ENCODE measurements at places on chromosomes 5 and 9. TPM values are rescaled to one million over a fixed set of nuclear protein-coding genes. Genes with fewer than 3 reads are reported as not detected.

GRCh38 chr9:92171822-92172221, 56.6 kb upstream of the SPTLC1 start:
- no peaks in the 10 kb centered on the region for H3K36me3 ChIP-seq
- no peak for DNase-seq
- H3K4me1 ChIP-seq, result no peaks in the 10 kb centered on the region
- no peaks in the 10 kb centered on the region for H3K27me3 ChIP-seq

DNA sequence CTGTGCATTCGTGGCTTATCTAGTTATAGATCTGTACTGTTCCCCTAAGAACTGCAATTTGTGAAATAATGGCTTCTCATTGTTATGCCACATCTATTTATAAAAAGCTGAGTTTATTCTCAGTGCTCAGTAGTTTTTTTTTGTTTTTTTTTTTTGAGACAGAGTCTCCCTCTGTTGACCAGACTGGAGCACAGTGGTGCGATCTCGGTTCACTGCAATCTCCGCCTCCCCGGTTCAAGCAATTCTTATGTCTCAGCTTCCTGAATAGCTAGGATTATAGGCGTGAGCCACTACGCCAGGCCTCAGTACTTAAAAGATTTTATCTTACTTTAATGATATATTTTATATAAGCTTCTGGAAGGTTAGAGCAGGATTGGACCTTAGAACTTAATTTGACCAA, 19.0 kb downstream of the SEC61B start:
- peaks cover 2% of the 10 kb centered on the region for H3K36me3 ChIP-seq
- no peak overlapping the region for H3K27ac ChIP-seq
- no peak for DNase-seq

- no peak overlapping the region for H3K4me3 ChIP-seq
- H3K36me3 ChIP-seq, result no peaks in the 10 kb centered on the region
- no peak for DNase-seq
Observed at GRCh38 chr9:102892025-102892424, 103.1 kb upstream of the CYLC2 start.

- no peak overlapping the region for H3K27ac ChIP-seq
- no peak for DNase-seq
- H3K4me1 ChIP-seq, result no peaks in the 10 kb centered on the region
- H3K36me3 ChIP-seq, result no peaks in the 10 kb centered on the region
Observed at GRCh38 chr5:73485715-73486114, 12.5 kb upstream of the BTF3 start.

DNA sequence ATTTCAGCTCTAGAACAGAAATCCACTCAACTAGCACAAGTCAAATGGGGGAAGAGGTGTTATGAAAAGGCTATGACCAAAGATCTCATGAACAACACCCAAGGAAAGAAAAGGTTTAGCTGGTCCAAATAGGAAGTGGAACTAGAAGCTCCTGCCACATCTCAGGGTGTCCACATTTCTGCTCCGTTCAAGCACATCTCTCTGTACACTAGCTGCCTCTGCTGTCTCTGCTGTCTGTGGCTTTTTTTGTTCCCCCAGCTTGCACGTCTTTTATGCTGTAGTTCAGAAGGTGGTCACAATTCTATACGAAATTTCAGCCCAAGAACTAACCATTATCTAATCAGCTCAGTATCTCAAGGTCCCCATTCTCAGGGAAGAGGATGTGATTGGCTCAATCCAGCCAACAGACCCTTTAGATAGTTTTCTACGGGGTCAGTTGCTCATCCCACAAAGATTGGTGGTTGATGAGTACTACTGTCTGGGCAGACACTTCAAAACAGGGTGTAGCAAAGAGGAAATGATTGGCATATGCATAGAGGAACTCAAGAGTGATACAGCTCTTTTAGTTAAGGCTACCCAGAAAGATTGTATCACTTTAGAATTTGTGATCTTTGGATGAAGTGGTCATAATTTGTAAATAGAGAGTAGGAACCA, 44.0 kb downstream of the FANCC start:
- H3K4me1 ChIP-seq, result peaks cover 15% of the 10 kb centered on the region
- no peaks in the 10 kb centered on the region for H3K27me3 ChIP-seq
- no peak overlapping the region for H3K4me3 ChIP-seq
- DNase-seq, result no peak

DNA sequence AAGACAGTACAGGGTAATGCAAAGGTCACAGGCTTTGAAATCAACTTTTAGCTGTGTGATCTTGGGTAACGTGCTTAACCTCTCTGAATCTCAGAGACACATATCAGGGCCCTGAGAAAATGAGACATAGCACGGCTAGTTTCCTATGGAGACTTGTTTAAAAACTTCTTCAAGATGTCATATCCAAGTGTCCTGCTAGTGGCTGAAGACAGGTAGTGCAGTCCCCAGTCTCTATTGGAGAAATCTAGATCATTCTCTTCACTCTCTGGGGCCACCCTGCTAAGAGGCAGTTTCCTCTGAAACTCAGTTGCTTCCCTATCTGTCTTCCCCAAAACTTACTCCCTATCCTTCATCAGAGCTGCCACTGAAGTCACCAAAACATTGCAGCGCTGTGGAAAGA, 30.3 kb upstream of the GRXCR2 start:
- H3K27ac ChIP-seq, result no peak overlapping the region
- peaks cover 3% of the 10 kb centered on the region for H3K36me3 ChIP-seq
- H3K27me3 ChIP-seq, result no peaks in the 10 kb centered on the region
- H3K4me3 ChIP-seq, result no peak overlapping the region
- no peaks in the 10 kb centered on the region for H3K4me1 ChIP-seq

DNA sequence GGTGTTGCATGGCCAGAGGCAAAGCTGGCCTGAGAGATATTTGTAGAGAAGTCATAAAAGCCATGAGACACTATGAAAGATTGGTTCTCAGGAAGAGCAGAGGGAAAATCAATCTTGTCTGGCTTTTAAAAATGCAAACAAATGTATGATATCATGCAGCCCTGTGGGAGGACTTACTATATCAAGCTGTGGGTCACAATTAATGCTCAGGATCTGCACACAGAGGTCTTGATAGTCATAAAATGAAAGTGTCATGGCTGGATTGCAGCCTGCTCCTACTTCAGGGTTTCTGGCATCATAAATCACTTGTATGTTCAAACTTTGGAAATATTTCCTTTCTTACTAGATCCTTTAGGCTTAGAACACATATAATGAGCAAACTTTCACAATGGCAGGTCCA, 151.5 kb downstream of the SEMA6A start:
- no peaks in the 10 kb centered on the region for H3K4me1 ChIP-seq
- no peaks in the 10 kb centered on the region for H3K36me3 ChIP-seq
- H3K27ac ChIP-seq, result no peak overlapping the region
- DNase-seq, result no peak

DNA sequence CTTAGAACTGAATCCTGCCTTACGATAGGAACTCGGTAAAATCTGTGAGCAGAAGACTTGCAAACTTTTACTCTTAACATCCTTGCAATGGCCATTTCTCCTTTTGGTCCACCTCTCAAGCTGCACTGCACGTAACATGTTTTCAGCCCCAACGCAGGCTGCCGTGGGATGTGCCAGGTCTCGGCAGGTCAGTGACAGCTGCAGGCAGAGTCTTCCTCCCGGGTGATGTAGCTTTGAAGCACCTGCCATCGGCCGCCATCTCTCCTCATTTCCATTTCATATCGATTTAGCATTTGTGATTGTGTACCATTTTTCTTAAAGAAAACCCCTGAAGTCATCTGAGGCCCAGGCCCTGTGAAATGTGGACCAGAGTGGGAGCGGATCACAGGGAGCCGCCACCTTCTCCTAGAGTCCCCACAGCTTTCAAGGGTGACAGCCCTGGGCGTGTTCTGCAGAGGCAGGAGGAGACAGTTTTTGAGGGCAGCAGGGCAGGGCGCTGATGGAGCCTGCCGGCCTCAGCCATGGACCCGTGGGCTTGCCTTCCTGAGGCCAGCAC, 25.8 kb upstream of the LPCAT1 start:
- H3K4me3 ChIP-seq, result no peak overlapping the region
- no peak for DNase-seq
- H3K27ac ChIP-seq, result no peak overlapping the region

GRCh38 chr5:154714266-154714986, 40.8 kb upstream of the LARP1 start:
- H3K27me3 ChIP-seq, result no peaks in the 10 kb centered on the region
- DNase-seq, result no peak
- no peak overlapping the region for H3K4me3 ChIP-seq
- no peaks in the 10 kb centered on the region for H3K36me3 ChIP-seq
- no peaks in the 10 kb centered on the region for H3K4me1 ChIP-seq

DNA sequence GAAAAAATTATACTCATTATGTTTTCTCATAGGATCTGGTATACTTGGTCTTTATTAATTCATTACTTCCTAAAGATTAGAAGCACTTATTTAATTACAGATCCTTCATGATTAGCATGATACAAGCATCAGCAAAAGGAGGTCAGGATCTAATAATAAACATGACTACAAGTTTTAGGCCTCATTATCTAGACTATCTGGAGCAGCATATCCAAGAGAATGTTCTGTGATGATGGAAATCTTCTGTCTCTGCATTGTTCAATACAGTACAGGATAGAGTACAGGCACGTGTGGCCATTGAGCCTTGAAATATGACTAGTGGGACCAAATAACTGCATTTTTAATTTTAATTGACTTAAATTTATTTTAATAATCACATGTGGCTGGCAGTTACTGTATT, 21.2 kb downstream of the SETX start:
- peaks cover 48% of the 10 kb centered on the region for H3K36me3 ChIP-seq
- no peak for DNase-seq
- no peak overlapping the region for H3K27ac ChIP-seq
- no peak overlapping the region for H3K4me3 ChIP-seq

DNA sequence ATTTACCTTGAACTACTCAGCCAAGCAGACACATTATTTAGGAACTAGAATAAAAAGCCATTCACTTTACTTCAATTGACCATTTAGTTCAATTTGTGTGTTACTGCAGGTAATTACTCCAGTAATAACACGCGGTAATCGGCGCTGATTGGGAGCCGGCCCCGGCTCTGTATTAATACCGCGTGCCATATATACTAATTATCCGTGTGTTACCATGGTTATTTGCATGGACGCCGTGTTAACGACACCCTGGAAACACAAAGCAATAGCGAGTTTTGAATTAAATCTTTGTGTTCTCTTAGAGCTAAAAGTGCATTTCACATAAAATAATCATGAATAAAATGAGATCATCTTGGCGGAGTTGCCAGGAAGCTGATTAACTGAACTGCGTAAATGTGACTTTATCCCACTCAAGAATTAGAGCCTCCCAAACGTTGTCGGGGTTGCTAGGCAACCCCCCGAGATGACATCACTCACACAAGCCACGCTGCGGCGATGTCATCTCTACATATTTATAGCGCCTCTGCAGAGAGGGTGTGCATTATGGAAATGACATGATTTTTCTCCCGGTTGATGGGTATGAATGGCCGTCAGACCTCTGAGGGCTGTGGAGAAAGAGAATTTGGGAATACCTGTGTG, 41.4 kb upstream of the RNU6ATAC start:
- no peaks in the 10 kb centered on the region for H3K36me3 ChIP-seq
- peak overlapping the region; percentile 41 for H3K4me3 ChIP-seq
- peak overlapping the region; percentile 65 for H3K27ac ChIP-seq
- H3K27me3 ChIP-seq, result no peaks in the 10 kb centered on the region
- peaks cover 32% of the 10 kb centered on the region for H3K4me1 ChIP-seq

DNA sequence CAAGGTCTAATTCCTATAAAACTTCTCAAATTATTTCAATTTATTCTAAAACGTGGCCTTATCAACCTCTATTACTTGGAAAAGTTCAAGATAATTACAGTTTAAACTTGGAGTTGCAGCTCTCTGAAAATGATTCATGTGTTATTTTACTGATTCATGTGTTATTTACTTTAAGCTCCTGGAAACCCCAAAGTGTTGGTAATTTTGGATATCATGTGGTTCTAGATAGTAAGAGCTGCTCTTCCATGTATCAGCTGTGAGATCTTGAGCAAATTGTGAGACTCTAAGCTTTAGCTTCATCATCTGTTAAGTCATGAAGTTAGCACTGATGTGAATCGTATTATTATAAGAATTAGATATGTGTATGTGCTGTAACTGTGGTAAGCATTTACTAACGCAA, 749.2 kb downstream of the TLE4 start:
- no peak overlapping the region for H3K27ac ChIP-seq
- H3K4me1 ChIP-seq, result no peaks in the 10 kb centered on the region
- no peaks in the 10 kb centered on the region for H3K27me3 ChIP-seq
- H3K36me3 ChIP-seq, result no peaks in the 10 kb centered on the region

RNF183 gene
- total RNA-seq, result not detected

PCDHGA6 gene
- total RNA-seq, result 0.52 TPM

PPP3R2 gene
- total RNA-seq, result not detected

ROPN1L gene
- 0.68 TPM for total RNA-seq

HSPA5 gene
- 175 TPM for total RNA-seq

PCDH1 gene
- total RNA-seq, result 17.3 TPM

Measured in neural crest cell (in vitro differentiated cells).